ENCODE measurements at places on chromosomes 2 and 18.

DNA sequence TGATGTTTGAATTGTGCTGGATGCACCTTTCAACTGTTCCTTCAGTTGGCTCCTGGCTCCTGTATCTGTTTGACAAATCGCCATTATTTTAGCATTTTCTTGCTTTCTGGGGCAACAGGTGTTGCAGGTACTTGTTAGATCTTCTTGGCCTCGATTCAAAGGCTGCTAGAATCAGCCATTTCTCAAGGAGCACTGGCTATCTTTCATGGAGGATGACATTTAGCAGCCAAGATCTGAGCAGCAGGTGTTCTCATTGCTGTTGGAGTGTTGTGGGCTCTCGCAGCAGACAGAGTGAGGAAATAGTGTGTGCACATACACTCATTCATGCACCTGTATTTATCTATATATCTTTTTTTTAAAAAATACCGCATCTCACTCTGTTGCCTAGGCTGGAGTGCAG is 52.2 kb downstream of the INPP5D start:
- DNase-seq = no peak

GRCh38 chr18:42437001-42437400 is 482.0 kb downstream of the PIK3C3 start:
- DNase-seq = no peak

DNA sequence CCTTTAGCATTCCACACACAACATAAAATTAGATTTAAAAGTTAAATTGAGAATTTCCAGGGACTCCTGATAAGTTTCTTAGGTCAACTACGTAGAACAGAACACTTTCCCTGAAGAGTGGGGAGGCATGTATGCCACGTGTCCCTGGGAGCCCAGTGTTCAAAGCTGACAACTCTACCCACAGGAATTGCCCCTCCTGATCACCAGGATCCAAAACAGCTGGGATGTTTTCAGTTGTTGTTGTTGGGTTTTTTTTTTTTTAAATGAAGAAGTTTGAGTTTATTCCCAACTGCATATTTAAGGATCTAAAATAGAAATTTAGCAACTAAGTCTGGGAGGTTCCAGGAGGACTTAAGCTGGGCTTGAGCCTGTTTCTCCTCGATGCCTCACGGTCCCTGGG is 100.5 kb downstream of the TPGS2 start:
- DNase-seq = no peak

- DNase-seq = peak; percentile 87
Observed at GRCh38 chr18:21242141-21242779, at the start of gene GREB1L. TSS of gene GREB1L (plus strand) at chr18:21242232. CDS start at chr18:21383519, 141,287 bp downstream.

DNA sequence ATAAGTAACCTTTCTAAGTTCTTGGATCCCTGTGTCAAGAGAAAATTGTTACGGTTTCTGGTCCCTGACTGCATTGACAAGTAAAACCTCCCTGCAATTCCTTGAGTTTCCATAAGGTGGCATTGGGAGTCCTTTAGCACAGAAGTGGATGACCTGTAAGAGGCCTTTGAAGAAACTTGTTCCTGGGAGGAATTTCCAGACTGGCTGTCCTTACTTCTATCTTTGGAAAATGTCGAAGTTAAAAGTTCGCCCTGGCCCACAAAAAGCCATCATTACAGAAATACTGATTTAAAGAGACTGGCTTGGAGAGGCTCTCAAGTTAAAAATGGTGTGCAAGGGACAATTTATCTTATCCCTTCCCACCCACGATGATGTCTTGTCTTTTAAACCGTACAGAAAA is 218.4 kb downstream of the CDH20 start:
- DNase-seq = peak; percentile 53

- DNase-seq = peak; percentile 30
Observed at GRCh38 chr2:99708231-99708630, 218.4 kb upstream of the REV1 start.

DNA sequence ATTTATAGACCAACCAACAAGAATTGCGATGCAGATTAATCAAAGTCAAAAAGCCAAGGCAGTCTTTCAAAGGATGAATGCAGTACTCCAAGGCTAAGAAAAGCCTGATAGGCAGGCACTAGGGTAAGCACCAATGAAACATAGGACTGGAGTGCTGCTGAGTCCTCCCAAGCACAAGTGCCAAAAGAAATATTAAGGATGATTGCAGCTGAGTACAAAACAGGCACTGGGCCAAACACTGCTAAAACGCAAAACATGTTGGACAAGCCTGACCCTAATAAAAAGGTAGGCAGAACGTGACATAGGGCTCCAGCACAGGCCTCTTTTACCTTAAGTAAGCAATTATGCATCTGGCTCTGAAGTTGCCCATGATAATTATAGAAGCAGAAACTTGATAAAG is 160.1 kb upstream of the LRP1B start:
- DNase-seq = no peak

- no peak for DNase-seq
Observed at GRCh38 chr2:36245651-36246050, 109.9 kb upstream of the CRIM1 start.

DNA sequence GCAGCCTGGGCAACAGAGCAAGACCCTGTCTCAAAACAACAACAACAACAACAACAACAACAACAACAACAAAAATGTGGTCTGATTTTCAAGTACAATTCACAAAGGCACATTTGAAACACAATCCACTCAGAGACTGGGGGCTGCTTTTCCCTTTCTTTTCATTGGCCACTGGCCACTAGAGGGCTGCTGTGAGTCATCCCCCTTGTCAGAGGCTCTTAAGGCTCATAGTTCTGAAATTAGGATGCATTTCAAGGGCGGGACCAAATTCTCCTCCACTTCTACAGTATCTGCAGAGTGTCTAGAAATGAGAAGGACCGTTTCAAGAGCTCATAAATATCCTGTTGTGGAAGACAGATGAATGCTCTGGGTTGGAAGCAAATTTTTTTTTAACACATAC is 285.4 kb downstream of the NRXN1 start:
- DNase-seq = peak; percentile 26

DNA sequence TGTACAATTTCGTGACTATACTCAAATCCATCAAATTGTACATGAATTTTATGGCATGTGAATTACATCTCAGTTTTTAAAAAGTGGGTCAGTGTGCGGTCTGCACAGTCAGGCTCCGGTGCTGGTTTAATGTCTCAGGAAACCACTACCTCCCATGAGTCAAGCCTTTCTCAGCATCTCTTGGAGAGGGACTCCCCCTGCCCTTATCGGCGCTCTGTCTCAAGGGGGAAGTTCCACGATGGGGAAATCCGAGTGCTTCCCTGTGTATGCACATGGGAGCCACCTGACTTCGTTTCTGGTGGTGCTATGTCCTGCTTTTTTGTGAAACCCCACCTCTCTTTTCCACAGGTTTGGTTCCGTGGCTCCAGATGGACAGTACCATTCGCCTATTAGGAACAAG is 72.5 kb downstream of the ACOXL start:
- DNase-seq = no peak
